ENCODE measurements at places on chromosomes 2 and 18.

GRCh38 chr2:177326005-177326404 lies 61.5 kb upstream of the NFE2L2 start:
- no peak for DNase-seq

DNA sequence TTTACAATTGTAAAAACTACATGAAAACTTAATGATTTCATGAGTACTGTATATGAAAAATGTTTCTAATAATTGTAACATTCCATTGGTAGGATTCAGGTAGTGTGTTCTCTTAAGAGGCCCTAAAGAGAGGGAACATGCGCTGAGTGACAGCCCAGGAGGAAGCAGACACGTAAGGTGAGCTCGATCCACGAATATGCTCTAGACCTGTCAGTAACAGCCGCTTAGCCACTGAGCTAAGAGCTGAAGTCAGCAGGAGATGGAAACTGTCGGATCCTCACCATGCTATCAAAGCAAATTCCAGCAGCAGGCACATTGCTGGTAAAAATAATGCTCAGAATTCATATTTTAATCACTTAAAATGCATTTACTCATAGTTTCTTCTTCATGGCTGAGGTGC lies 346.5 kb downstream of the TGIF1 start:
- no peak for DNase-seq

DNA sequence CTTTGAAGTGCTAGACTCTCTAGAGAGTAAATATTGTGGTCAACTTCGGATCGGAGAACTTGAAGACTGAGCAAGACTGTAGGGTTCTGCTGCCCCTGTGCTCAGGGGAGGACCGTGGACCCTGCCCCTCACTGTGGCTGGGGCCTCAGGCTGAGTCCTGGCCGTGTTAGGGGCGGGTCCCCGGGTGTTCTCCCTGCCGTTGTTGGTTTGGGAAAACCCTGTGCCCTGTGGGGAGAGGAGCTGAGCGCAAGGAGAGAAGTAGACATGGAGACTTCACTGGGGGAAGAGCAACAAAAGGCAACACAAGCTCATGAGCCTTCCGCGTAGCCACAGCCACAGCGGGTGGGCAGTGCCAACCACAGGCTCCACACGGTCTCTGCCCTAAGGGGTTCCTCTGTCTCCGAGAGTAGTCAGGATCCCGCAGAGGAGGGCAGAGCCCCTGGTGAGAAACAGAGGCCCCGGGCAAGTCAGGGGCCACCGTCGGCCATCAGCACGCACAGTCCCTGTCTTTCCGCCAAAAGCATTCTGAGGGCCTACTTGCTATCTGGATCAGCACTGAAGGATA lies 53.1 kb downstream of the NTSR2 start:
- no peak for DNase-seq

DNA sequence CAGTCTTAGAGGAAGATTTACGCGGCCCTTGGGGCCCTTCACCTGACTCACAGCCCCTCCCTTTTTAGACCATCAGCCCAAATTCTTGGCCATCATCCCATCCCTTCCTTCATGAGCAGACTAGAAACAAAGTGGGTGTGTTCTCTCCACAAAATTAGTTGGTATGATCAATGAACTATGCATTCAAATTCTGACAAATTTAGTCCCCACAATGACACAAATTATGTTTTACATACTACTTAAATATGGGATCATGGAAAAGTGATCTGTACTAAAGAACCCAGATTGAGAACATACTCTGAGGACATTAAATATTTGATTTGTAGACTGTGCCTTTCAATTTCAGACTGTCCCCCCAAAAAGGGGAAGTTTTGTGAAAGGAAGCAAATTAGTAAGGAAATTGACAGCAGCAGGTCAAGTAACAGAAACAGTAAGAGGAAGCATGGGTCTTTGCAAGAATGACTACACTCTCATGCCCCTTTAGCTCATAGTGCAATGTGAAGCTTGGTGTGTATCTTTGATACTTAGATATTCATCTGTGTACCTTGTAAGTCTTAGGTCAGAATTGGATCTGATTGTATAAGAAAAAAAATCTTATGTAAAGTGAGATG lies 2.2 kb upstream of the MAPRE2 start:
- DNase-seq = no peak

DNA sequence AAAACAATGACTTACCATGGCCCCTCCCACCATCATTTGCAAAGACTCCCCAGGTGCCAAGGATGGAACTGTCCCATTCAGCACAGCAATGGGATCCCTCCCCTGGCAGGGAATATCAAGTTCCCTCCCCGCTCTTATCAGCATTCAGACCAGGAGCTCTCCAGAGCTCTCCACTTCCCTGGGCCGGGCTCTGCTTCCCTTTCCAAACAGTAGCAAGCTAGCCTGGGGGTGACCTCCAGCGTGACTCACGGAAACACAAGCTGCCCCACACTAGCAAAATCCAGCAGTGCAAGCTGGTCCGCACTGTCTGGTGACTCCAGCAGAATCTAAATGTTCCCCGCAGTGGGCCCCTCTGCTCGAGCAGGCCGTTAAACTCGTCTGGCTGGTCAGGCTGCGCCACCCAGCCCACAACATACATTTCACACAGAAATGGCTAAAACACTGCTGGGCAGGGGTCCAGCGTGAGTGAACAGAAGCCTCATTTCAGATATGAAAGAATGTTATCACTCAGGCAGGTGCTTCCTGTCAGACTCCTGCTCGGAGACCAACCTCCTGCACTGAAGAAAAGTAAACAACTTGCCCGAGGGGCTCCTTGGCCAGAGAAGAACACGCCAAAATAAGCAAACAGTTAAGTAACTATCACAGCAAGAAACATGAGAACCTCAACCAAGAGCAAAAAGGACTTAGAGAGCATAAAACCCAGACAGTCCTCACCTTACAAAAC lies 33.9 kb downstream of the STAT1 start:
- peak; percentile 92 for DNase-seq

GRCh38 chr2:230650585-230651137 lies 62.0 kb upstream of the CAB39 start:
- no peak for DNase-seq

- no peak for DNase-seq
Observed at GRCh38 chr2:232030229-232030628, 68.7 kb downstream of the DIS3L2 start.

- peak; percentile 18 for DNase-seq
Observed at GRCh38 chr2:47984041-47984440, 77.7 kb upstream of the FBXO11 start.

- no peak for DNase-seq
Observed at GRCh38 chr18:80074183-80074582, 34.9 kb upstream of the ADNP2 start.

- DNase-seq = no peak
Observed at GRCh38 chr2:145032791-145033190, 512.9 kb upstream of the ZEB2 start.

- peak; percentile 65 for DNase-seq
Observed at GRCh38 chr2:118371515-118371914, 283.2 kb downstream of the INSIG2 start.

DNA sequence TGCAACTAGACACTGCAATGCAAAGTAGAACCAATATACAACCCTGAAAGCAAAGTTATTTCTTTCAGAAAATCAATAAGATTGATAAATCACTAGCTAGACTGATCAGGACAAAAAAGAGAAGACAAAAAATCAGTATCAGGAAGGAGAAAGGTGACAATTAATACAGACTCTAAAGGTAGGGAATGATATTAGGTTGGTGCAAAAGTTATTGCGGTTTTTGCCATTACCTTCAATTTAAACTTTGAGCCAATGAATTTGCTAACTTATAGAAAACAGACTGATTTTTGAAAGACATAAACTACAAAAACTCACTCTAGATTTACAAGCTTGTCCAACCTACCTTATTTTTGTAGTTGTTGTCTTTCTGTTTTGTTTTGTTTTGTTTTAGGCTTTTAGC lies 30.5 kb upstream of the MRPS9 start:
- no peak for DNase-seq

DNA sequence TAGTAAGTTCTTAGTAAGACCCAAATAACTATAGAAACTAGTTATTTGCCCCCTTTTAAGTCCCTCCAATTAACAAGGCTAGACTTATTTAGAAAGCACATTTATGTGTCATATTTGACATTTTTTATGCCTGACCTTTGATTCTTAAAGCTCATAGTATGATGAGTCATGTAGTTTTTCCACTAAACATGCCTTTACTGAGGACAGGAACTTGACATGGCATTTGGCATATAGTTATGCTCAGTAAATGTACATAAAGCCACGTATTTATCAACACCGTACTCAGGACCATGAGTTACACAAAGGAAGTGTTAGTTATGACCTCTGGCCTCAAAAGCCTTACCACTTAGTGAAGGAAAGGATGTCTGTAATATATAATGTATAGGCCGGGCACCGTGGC lies 78.9 kb downstream of the GNAL start:
- DNase-seq = peak; percentile 24

Measured in cardiac fibroblast (primary cell).